ENCODE measurements at places on chromosomes 6 and 20.

DNA sequence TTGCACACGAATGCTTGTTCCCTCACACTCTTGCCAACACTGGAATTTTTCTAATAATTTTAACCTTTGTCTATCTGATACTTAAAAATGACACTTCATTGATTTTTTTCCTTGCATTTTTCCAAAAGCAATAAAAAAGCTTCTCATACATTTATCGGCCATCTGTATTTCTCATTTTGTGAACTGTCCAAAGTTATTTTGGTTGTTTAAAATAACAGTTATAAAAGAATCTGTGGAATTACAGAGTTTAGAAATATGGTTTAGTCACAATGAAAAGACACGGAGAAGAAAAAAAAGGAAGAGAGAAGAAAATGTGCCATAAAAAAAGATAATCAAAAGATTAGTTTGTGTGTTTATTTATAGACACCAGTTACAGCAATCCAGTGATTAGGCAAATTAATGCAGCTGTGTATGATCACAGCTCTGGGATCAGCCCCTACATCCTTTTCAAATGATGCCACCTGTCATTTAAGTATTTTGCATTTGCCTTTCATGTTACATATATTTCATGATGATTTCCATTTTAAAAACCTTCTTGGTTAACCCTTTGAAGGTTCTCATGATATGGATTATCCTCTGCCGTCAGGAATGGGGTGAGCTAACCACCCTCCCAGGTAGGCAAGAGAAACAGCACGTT, 171.7 kb downstream of the BACH2 start:
- no peak for DNase-seq

GRCh38 chr6:161029195-161029809, 37.7 kb downstream of the MAP3K4 start:
- DNase-seq = no peak

- no peak for DNase-seq
Observed at GRCh38 chr20:39105551-39105950, 143.4 kb downstream of the DHX35 start.

DNA sequence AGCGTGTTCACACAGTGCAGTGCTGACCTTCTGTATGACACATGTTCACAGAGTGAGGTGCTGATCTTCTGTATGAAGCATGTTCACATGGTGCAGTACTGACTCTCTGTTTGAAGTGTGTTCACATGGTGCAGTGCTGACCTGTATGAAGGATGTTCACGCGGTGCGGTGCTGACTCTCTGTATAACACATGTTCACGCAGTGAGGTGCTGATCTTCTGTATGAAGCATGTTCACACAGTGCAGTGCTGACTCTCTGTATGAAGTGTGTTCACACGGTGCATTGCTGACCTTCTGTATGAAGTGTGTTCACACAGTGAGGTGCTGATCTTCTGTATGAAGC, 10.8 kb upstream of the SERPINB1 start:
- no peak for DNase-seq

DNA sequence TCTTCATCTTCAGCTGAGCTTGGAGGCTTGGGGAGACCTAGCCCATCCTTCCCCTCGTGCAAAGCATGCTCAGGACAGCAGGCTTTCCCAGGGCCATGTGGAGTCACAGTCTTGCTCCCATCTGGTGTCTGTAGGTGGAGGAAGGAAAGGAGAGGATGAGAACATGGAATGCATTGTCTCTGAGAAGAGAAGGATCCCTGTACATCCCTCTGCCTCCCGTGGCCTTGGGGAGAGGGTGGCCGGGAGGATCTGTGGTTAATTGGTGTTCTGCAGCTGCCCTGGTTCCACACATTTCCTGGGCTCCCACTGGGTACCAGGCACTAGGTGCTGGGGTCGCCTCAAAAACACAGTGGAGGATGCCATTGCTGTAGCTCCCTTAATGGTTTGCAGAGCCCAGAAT, 134.5 kb downstream of the PHACTR3 start:
- DNase-seq = no peak
